ENCODE measurements at places on chromosomes 3 and 15. TPM values are rescaled to one million over a fixed set of nuclear protein-coding genes. Genes with fewer than 3 reads are reported as not detected.

The IQCF2 gene
- not detected for total RNA-seq

The TNIK gene
- total RNA-seq: 23.7 TPM

The P2RY13 gene
- not detected for total RNA-seq

The FETUB gene
- not detected for total RNA-seq

The CD86 gene
- not detected for total RNA-seq

The RHOV gene
- not detected for total RNA-seq

The NANOGP8 gene
- total RNA-seq: not detected

The SLC9C1 gene
- 0.12 TPM for total RNA-seq

The ASB14 gene
- total RNA-seq: under 0.01 TPM

The GPR176 gene
- 135 TPM for total RNA-seq

The SH2D7 gene
- not detected for total RNA-seq

The ZBBX gene
- 0.12 TPM for total RNA-seq

The C3orf38 gene
- total RNA-seq: 27.0 TPM

The COPS2 gene
- 83.7 TPM for total RNA-seq

The GNAT1 gene
- not detected for total RNA-seq

The LIPC gene
- 0.37 TPM for total RNA-seq

The GREM1 gene
- 684 TPM for total RNA-seq

The SATB1 gene
- 21.5 TPM for total RNA-seq

The IGSF11 gene
- not detected for total RNA-seq

The CAMK2N2 gene
- total RNA-seq: 0.25 TPM

The CAPN3 gene
- 0.44 TPM for total RNA-seq

The CHRNB4 gene
- not detected for total RNA-seq

The NRROS gene
- 3.0 TPM for total RNA-seq

The ZNF662 gene
- 1.9 TPM for total RNA-seq

The ZDHHC23 gene
- total RNA-seq: 1.1 TPM

The DPPA2 gene
- not detected for total RNA-seq

The COX5A gene
- 34.6 TPM for total RNA-seq

The CTXN2 gene
- not detected for total RNA-seq

The LMAN1L gene
- total RNA-seq: not detected

The CCR3 gene
- total RNA-seq: not detected

The MDFIC2 gene
- total RNA-seq: not detected

The SIDT1 gene
- not detected for total RNA-seq

The MYO5C gene
- total RNA-seq: under 0.01 TPM

The ASB7 gene
- total RNA-seq: 21.1 TPM

The BFSP2 gene
- total RNA-seq: not detected

The TNNC1 gene
- 0.33 TPM for total RNA-seq

The GRAMD1C gene
- 7.6 TPM for total RNA-seq

The CELSR3 gene
- total RNA-seq: 1.00 TPM
